NAMALWA (cell line): ENCODE measurements at places on chromosomes 6 and 20.

GRCh38 chr6:87979737-87980136 lies 67.9 kb upstream of the SPACA1 start:
- DNase-seq: no peak

GRCh38 chr6:149474108-149474935 lies 10.5 kb downstream of the ZC3H12D start:
- no peak for DNase-seq

DNA sequence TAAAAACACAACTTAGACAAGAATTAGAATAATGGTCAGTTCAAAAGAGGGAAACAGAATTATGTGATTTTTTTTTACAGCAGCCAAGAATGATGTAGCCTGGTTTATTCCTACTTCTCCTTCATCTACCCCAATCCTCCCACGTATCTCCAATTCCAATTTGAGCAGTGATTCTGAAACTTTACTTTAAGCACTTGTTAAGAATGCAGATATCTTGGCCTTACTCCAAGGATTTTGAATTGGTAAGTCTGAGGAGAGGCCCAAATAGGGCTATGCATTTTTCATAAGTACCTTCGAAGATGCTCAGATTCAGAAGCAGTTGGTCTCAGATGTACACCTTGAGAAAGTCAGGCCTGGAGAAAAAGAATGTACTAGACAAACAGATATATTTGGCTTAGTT lies 233.4 kb upstream of the FLRT3 start:
- DNase-seq: no peak

GRCh38 chr6:166640342-166641043 lies 13.4 kb upstream of the RPS6KA2 start:
- no peak for DNase-seq

GRCh38 chr20:46131396-46131795 lies 13.3 kb downstream of the CD40 start:
- no peak for DNase-seq

DNA sequence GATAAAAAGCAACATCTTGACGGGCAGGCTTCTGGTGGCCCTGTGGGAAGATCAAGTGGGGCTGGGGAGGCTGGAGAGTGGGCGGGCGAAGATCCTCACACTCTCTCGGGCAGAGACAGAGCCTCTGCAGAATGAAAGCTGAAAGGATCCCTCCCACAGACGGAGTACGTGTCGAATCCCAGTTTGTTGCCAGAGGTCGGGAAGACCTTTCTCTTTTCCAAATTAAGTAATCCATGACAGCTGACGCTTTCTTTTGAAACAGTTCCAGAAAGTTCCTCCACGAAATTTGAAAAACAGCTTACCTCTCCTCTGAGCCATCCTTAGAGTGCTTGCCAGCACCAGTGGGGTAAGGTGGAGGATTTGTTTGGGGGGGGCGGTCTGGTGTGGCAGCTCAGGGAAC lies 155.6 kb upstream of the SMLR1 start:
- no peak for DNase-seq

- DNase-seq: no peak
Measured at GRCh38 chr20:25291432-25292133, 43.7 kb downstream of the PYGB start.

- DNase-seq: no peak
Measured at GRCh38 chr20:48483334-48484066, 344.3 kb downstream of the PREX1 start.

GRCh38 chr6:88074791-88075190 lies 27.1 kb downstream of the SPACA1 start:
- no peak for DNase-seq

DNA sequence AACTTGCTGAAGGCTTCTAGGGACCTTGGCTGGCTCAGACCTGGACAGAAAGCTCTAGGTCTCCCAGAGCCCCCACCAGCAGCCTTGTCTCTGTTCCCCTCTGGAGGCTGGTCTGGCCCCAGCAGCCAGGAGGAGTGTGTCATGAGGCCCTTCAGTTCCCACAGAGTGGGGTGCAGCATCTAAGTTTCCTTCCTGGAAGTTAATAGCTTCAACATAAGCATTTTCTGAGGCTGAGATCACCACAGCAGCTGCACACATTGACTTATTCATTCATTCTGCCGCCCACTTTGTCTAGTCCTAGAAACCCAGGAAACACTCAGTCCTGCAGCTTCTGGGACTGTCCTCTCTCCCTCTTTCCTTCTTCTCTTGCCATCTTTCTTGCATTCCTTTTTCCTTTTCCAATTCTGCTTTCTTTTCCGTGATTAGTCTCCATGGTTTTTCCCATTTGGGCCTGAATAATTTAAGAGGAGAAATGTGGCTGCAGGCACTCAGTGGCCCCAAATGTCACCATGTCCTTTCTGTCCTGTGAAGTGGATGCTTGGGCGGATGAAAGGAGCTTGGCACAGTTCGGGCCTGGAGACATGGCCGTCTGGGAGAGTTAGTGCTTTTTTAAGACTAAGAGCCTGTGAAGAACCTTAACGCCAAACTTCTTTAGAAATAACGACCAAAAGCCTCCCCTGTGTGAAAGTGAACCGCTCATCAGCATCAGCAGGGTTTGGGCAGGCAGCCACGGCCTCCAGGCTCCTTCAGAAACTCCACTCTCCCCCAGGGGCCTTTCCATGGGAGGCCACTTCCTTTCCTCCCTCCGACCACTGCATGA lies 31.0 kb upstream of the PCMTD2 start:
- DNase-seq: no peak

- DNase-seq: no peak
Measured at GRCh38 chr20:50744143-50744792, 12.9 kb downstream of the PARD6B start.

- peak; percentile 82 for DNase-seq
Measured at GRCh38 chr20:45095805-45096238, 5.1 kb downstream of the KCNS1 start.

DNA sequence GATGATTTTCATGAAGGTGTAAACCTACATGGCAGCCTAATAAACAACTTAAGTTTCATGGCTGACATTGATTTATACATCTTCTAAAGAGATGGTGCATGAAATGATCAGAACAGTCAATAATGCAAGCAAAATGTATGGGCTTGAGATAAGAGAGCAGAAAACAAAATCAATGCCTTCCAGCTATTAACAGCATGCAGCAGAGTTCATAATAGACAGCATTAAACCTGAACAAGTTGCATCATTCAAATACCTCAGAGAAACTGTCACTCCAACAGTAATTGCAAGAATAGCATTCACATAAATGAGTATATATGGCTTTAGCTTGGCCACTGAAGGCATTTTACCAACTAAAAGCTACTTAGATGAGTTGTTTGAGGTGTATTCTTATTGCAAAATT lies 319.6 kb upstream of the ARID1B start:
- no peak for DNase-seq

DNA sequence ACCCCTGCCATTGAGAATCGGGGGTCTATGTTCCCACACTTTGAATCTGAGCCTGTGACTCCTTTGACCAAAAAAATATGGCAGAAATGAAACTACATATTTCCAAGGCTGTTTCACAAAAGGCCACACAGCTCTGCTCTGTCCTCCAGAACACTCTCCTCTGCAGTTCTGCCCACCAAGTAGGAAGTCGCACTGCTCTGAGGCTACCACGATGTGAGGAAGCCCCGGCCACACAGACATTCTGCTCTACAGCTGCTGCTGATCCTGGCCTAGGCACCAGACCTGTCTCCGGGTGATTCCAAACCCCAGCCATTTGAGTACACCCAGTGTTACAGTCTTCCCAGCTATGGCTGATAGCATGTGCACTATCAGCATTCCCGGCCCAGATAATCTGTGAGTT lies 85.1 kb downstream of the LYRM4 start:
- DNase-seq: no peak
